CD8-positive, alpha-beta T cell (primary cell): ENCODE measurements at places on chromosomes 6 and 20. TPM values are rescaled to one million over a fixed set of nuclear protein-coding genes. Genes with fewer than 3 reads are reported as not detected.

OPRM1 gene
- not detected for total RNA-seq

- no peak for DNase-seq
These were observed 196.2 kb downstream of the BCKDHB start for GRCh38 chr6:80302716-80303115.

DNA sequence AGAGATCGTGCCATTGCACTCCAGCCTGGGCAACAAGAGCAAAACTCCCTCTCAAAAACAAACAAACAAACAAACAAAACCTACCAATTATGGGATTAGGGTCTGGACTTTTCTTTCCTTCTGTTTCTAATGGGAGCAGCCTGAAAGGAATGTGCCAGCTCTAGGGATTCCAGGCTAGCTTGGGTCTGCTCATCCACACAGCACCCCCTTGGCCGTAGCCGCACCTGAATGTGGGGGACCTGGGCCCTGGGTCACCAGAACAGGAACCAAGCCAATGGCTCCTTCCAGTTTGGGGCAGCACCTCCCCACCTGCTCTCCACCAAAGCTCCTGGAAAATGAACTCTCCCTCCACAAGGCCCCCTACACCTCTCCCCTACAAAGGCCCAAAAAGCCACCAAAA lies 6.7 kb downstream of the CTSZ start:
- DNase-seq: no peak

- peak; percentile 81 for DNase-seq
These were observed 712 bp downstream of the RXRB start for GRCh38 chr6:33199687-33200218.

DNA sequence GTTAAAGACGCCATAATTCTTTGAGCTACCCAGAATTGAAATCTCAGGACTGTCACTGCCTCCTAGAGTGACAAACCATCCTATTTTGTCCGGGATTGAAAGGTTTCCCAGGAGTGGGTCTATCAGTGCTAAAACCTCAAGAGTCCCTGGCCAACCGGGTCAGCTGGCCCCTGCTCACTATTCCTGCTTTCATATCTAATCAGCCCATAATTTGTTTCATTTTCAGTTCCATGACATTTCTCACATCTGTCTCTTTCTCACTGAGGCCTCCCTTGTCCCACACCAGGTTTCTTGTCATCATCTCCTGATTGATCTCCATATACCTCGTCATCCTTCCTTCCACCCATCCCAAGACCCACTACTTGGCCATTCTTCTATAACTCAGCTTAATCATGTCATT lies 98.2 kb downstream of the SLC35B3 start:
- DNase-seq: no peak

DNA sequence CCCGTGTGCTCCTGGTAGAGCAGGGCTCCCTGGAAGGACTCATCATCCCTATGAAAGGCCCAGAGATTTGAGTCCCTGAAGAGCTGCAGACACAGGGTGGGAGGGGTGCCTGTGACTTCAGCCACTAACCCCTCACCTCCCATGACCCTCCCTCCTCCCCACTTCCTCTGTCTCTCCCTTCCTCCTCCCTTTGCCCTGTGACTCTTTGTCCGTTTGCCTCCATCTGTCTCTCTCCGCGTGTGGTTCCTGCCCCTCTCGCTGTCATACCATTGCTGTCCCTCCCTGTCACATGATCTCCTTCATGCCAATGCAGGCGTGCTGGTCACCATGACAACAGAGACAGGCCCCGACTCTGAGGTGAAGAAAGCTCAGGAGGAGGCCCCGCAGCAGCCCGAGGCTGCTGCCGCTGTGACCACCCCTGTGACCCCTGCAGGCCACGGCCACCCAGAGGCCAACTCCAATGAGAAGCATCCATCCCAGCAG lies 19.0 kb downstream of the EPB41L1 start:
- peak; percentile 42 for DNase-seq

GRCh38 chr6:25220857-25221256 lies 58.3 kb upstream of the CARMIL1 start:
- no peak for DNase-seq

GRCh38 chr6:138857775-138858174 lies 61.9 kb downstream of the ECT2L start:
- no peak for DNase-seq

DNA sequence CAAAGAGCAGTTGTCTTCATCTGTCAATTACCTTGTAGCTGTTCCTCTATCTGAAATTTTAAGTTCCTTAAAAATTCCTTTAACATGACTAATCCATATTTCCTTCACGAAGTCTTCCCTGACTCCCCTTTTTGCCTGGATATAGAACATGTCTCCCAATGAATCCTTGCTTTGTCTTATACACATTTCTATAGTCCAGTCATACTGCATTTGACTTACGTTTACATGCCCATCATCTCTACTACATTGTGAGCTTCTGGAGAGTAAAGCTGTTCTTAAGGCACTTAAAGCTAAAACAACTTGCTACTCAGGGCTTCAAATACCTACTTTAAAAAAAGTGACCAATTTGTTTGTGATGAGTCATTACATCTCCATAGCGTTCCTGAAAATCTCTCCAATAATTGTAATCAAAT lies 4.9 kb downstream of the REV3L start:
- DNase-seq: no peak

FAXC gene
- not detected for total RNA-seq

DNA sequence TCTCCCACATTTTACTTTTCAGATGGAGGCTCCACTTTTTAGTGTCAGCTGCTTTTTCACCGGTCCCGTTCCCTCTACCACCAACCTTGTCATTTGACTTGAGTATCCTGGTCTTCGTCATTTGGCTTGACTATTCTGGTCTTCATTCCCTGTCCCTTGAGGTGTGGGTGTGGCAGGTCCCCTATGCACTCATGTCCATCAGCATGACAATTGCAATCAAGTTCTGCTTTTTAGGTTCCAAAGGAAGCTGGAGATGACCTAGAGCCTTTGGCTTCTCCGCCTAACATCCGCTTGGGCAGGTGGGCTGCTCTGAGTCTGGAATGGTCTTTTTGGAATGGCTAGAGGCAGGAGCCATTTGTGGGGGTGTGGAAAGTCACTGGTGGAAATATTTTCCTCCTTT lies 99.8 kb upstream of the MLN start:
- no peak for DNase-seq

GRCh38 chr20:48457193-48458002 lies 370.4 kb downstream of the PREX1 start:
- no peak for DNase-seq

GRCh38 chr20:9417665-9418064 lies 96.7 kb upstream of the LAMP5 start:
- no peak for DNase-seq

DNA sequence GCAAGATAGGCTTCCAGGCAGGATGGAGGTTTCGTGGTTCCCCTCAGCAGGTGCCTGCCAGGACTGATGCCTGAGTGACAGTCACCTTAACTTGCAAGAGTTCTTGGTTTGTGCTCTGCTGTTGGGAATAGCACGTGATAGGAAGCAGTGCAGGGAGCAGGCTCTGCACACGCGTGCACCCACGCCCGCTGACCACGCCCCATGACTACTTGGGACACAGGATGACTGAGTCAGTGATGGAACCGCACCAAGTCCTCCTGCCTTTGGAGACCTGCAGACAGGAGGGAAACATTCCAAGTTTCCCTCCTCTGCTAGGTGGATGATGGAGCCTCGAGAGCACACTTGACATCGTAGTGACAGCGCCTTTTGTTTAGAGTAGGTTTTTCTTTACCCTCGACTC lies 164.2 kb downstream of the DTNBP1 start:
- no peak for DNase-seq

PKHD1 gene
- total RNA-seq: not detected

GRCh38 chr6:146445233-146445632 lies 98.4 kb upstream of the RAB32 start:
- no peak for DNase-seq

C6orf58 gene
- total RNA-seq: not detected

RBM24 gene
- total RNA-seq: 2.6 TPM

DNA sequence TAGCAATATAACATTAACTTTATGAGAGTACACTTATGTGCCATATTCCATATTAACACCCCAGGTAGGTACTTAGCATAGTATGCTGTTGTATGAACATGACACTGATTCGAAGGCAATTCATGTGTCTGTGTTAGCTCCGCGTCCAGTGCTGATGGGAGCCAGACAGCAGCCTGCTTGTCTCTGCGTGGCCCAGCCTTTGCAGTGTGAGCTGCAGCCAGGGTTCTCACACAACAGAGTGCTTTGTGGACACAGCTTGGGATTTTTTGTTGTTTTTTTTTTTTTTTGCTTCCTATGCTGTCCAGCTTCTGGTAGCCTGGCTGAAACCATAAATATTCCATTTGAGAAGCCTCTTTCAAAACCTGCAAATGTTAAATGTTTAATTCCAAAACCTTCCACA lies 350.9 kb downstream of the SMOC2 start:
- DNase-seq: no peak

DNA sequence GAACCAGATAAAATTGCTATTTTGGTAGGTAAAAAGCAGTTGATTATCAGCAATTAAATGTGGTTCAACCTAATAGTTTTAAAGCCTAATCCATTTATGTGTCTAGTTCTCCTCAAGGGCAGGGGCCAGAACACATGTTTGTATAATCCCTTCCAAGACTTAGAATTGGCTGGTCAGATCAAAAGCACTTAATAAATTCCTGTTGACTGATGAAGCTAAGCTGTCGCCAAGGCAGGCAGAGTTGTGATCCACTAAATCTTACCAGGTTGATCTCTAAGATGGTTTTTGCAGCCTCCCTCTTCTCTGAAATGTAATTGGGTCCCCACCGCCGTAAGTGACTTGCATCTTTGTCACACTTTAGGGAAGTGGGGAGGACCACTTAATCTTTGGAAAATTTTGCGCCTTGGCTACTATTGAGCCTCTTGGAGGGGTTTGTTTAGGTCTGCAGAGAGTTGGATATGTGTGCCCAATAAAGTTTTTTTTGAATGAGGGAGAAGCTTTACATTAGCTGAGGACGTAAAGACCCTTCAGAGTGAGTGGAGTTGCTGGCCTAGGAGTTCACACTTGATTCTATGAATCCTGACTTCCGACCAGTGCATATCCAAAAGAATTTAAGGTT lies 65.9 kb downstream of the PHF20 start:
- DNase-seq: no peak

KCNB1 gene
- total RNA-seq: 0.39 TPM

GRCh38 chr6:4935486-4935885 lies 68.4 kb downstream of the RPP40 start:
- DNase-seq: no peak

- DNase-seq: no peak
These were observed 34.1 kb downstream of the EYA4 start for GRCh38 chr6:133275213-133275612.

C6orf136 gene
- 36.0 TPM for total RNA-seq

COL19A1 gene
- 0.33 TPM for total RNA-seq

DNA sequence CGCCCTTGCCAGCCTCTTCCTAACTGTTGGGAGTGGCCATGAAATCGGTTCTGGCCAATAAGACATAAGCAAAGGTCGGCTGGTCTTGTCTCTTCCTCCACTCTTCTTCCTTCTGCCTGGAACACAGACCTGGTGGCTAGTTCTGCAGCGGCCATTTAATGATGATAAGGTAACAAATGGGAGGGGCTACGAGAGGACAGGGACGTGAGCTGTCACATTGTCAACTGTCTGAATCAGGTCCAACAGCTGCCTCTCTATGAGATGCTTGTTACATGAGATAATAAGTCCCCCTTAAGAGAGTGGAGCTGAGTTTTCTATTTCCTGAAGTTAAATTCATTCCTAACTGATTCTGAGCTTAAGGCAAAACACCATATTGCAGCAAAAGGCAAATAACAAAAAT lies 12.5 kb upstream of the TMEM242 start:
- no peak for DNase-seq

CEP57L1 gene
- 2.9 TPM for total RNA-seq
